Activated T-cell treated with anti-CD3 and anti-CD28 coated beads, Interleukin-2, amount 50 U/mL, for 48 hours (primary cell): ENCODE measurements at places on chromosomes 12 and 14.

DNA sequence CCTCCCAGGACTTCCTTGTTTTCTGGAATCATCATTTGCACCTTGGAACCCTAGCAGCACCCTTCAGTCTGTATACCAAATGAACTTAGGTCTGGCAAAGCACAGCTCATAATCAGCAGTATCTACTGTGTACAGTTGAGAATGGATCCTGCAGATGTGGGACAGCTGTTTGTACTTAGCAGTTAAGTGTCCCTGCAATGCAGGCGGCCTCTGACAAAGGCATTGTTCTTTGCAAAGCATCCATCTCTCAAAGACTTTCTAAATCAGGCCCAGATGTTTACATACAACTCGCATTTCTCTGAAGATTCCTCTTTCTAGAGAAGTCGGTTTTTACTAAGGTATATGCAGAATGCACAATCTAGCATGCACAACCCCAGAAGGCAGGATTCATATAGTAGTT is 170.5 kb upstream of the RBM19 start:
- no peak for DNase-seq

DNA sequence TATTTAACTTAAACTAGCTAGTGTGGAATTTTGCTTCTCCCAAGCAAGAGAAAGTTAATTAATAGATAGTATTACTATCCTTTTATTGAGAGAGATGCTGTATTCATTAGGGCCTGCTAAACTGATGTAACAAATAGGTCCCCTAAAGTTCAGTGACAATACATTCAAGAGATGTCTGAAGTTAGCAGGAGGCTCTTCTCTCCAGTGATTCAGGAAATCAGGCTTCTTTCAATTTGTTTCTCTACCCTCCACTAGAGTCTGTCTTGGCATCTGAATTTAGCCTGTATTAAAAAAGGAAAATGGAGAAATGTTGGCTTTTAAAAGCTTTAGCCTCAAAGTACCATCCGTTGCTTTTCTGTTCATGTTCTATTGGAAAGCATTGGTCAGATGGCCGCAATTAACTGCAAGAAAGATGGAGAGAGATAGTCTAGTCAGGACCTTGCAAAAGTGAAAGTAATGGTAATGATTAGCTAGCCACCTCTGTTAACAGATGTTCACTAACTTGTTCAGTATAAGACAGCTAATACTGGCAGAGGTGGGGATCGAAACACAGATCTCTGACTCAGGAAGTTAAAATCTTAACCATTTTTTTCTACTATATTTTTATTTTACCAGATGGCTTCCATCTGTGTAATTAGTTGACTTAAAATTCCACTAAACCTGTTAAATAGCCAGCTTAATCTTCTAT is 786.8 kb downstream of the TMTC2 start:
- DNase-seq: no peak

- no peak for DNase-seq
These were observed 20.3 kb downstream of the OR4K2 start for GRCh38 chr14:19895282-19895681.

- DNase-seq: no peak
These were observed 22.3 kb downstream of the ATG14 start for GRCh38 chr14:55389330-55389729.

- no peak for DNase-seq
These were observed 550.8 kb downstream of the MED13L start for GRCh38 chr12:115726691-115727090.

DNA sequence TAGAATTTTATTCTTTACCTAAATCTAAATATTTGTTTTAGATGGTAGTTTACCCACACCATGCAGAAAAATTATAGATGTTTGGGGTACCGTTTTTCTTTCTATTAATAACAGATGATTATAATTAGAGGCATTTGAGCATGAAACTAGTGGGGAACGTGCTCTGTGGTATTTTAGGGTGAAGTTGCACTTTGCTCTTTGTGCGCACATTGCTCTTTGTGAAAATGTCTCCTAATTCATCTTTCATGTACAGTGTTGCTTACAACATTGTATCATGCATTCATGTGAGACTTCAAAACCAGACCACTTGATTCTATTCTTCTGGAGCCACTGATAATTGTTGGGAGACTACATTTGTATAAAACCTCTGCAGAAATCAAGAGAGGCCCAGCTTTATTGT is 449.1 kb upstream of the RGS6 start:
- no peak for DNase-seq

- DNase-seq: no peak
These were observed 204.4 kb upstream of the NUDT4 start for GRCh38 chr12:93173178-93173957.

- DNase-seq: no peak
These were observed 168.5 kb downstream of the NAV3 start for GRCh38 chr12:77999074-77999715.

DNA sequence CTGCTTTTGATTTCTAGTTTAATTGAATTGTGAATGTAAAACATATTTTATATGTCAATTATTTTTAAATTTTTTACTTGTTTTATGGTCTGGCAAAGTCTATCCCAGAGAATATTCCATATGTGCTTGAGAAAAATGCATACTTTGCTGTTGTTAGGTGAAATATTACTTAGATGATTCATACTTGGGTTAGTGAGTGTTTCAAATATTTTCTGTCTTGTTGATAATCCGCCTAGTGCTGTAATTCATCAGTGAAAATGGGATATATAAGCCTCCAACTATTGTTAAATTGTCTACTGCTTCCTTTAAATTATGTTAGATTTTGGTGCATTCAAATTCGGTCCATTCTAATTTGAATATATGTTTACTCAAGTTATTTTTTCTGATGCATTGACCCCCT is 395.5 kb downstream of the LRFN5 start:
- DNase-seq: no peak

GRCh38 chr14:75044322-75044721 is 6.9 kb downstream of the MLH3 start:
- no peak for DNase-seq

DNA sequence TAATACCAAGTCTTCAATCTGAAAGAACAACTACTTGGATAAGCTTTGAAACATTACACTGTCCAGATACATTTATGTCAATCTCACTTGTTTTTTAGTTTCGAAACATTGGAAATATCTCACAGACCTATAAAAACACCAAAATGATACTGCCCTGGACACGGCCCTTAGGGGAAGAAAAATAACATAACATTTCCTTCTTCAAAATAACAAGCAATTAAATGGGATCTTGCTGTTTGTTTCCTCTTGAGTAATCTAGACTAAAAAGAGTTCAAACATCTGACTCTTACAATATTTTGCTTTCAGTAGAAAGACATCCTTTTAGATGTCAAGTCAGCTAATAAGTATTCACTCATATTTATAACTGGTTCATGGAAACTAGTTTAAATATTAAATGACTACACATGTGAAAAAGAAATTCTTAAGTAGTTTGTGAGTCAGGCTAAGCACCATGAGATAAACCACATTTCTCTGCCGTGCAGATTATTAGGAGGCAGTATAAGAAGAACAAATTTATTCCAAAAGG is 87.5 kb downstream of the EPS8 start:
- DNase-seq: no peak

- DNase-seq: no peak
These were observed 35.0 kb downstream of the ERH start for GRCh38 chr14:69363055-69363454.

DNA sequence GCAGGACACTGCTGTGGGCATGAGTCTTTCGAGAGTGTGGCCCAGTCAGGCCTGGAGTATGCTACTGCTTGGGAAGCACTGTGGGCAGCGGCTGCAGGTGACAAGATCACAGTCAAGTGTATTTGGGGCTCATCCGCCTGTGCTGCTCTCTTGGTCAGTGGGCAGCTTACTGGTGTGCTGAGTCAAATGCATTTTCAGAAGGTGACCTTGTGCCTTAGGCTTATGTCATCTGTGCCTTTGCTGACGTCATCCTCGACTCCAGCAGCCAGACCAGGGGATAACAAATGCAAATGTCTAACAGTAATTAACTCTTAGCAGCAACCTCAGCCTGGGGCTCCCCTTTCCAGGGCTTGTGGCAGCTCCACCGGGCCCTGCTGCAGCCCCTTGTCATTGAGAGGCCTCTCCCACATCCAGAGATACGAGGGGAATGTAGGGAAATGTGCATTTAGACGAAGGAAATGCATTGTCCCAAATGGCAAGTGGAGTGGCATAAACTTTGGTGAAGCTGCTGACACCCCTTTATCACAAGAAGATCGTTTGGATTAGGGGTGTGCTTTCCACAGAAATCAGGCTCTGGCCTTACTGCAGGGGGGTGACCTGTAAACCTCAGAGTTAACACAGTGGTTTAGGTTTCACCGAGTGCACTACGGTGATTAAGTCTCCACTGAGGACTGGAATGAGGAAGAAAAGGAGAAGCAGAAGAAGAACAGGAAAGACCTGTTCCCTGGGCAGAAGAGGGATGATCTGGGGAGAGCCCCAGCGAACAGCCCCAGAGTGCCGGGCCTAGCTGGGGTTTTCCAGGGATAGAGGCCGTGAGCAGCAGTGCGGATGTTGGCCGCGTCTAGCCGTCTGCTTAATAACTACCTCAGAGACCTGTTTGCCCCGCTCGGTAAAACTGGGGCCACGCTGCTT is 39.7 kb downstream of the PSMA6 start:
- DNase-seq: no peak

DNA sequence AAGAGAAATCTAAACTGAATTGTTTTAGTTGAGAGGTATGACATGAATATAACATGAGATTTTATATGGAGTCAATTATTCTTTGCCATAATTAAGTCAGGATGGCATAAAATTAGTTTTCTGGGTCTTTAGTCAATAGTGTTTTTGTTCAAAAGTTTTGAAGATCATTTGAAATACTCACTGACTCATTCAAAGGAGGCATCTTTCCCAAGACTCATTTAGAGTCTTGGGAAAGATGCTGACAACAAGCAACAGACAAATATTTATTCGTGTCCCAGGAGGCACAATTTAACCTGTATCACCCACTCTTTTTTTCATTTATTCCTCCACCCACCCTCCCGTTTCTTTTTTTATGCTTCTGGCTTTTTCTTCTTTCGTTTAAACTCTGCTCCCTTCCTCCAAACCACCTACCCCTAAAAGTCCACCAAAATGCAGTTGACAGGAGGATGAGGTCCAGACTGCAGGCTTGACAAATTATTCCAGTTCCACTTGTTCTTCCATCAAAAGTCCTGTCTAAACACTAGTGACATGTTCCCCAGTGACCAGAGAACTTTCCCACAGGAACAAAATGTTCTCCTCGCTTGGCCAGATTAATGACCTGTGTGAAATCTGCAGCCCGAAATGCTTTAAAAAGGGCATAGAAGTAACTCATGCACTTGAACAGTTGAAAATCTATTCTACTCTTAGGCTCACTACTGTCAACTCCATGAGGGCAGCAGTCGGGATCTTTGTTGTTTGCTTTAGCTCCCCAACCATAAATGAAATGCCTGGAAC is 43.3 kb upstream of the CSRP2 start:
- no peak for DNase-seq

- no peak for DNase-seq
These were observed 2.7 kb upstream of the CRIP2 start for GRCh38 chr14:105471823-105472485.

GRCh38 chr12:121001841-121002483 is 14.3 kb downstream of the C12orf43 start:
- no peak for DNase-seq

GRCh38 chr12:19778797-19779196 is 339.5 kb downstream of the AEBP2 start:
- DNase-seq: no peak

DNA sequence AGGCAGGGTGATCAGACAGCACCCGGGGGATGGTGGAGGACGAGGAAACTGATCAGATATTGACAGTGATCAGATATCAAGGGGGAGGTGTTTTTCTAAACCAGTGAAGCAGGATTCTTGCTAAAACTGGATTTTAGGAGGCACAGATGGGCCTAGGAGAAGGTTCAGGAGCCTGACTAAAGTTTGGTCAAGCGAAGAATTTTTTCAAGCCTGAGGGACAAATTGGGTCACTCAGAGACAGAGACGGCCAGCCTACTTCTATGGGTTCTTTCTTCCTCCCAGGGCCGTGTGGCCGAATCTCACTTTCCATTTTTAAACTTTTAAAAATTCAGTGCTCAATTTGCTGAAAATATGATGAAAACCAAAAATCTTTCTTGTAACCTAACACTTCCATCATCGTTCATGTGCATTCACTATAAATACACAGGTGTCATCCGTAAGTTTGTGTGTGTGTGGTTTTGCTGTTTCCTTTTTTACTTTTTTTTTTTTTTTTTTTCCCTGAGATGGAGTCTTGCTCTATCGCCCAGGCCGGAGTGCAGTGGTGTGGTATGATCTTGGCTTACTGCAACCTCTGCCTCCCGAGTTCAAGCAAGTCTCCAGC is 68.5 kb downstream of the RIN3 start:
- no peak for DNase-seq

DNA sequence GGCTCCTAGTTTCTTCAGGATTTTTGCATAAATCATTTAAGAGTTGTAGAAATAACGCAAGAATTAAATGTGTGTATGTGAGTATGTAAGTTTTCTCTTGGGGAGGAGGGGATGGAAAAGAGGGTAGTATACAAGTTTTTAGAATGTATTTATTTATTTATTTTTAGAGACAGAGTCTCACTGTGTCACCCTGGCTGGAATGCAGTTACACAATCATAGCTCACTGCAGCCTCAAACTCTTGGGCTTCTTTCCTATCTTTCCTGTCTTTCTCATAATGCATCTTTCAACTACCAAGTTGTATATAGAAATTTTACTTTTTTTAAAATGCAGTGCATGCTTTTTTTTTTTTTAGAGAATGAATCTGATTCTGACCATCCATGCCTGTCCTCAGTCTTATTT is 269.0 kb upstream of the GARIN2 start:
- no peak for DNase-seq

- peak; percentile 7 for DNase-seq
These were observed 215.4 kb upstream of the RTL1 start for GRCh38 chr14:101118746-101119591.

DNA sequence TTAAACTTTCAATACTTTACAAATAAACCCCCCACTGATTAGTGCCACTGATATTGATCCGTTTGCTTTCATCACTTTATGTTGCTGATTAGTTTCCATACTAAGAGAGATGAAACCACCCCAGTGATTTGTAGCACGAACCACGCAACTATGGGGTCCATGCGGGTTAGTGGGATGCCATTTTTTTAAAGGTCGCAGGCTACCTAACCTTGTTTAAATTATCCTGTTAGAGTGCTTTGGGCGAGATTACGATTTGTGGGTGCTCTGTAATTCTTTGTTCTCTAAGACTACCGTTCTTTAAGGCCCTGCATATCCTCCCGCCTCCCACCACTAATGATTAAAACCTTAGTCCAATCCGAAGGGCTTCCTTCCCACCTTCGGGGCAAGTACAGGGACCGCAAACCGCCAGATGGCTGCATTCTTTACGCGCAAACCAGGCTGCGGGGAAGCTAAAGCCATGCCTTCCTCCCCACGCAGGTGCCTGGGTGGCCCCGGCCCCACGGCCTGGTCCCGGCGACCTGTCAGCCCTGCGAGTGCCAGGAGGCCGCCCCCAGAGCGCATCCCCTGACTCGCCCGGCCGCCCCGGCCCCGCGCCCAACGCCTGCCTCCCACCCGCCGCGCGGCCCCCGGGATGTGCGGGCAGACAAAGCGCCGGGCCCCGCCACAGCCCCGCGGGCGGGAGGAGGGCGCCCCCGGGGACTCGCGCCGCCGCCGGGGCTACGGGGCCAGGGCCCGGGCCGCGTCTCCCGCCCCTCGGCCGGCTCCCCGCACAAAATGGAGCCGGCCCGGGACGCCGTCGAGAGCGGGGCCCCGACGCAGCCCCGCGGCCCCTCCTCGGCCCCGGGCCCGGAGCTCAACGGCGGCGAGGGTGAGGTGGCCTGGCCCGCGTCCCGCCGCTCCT is 759 bp downstream of the NFYB start:
- peak; percentile 67 for DNase-seq
